ENCODE measurements at places on chromosomes 4 and X. TPM values are rescaled to one million over a fixed set of nuclear protein-coding genes. Genes with fewer than 3 reads are reported as not detected.

The COL25A1 gene
- 3.4 TPM for total RNA-seq

The CENPVL2 gene
- not detected for total RNA-seq

The SAGE1 gene
- not detected for total RNA-seq

The UGT2B10 gene
- not detected for total RNA-seq

The AFF2 gene
- 2.3 TPM for total RNA-seq

The CAPN6 gene
- total RNA-seq, result 0.47 TPM

The PRSS48 gene
- total RNA-seq, result not detected

The RNF150 gene
- 19.8 TPM for total RNA-seq

The ASB12 gene
- total RNA-seq, result 2.1 TPM

The IL2 gene
- 0.99 TPM for total RNA-seq

The TCEAL7 gene
- 7.9 TPM for total RNA-seq

The ZNF630 gene
- 5.4 TPM for total RNA-seq

The PIGA gene
- 25.5 TPM for total RNA-seq

The TCEAL5 gene
- total RNA-seq, result 1.1 TPM

The PABPC5 gene
- 1.6 TPM for total RNA-seq

The TENM3 gene
- total RNA-seq, result 0.96 TPM

The MID2 gene
- 29.9 TPM for total RNA-seq

The TBC1D14 gene
- 44.8 TPM for total RNA-seq

The ETDC gene
- not detected for total RNA-seq

The DSPP gene
- not detected for total RNA-seq

The MAGEA8 gene
- not detected for total RNA-seq

The P2RY10 gene
- total RNA-seq, result 0.39 TPM
